8988T (cell line): ENCODE measurements at places on chromosomes 5 and 9.

DNA sequence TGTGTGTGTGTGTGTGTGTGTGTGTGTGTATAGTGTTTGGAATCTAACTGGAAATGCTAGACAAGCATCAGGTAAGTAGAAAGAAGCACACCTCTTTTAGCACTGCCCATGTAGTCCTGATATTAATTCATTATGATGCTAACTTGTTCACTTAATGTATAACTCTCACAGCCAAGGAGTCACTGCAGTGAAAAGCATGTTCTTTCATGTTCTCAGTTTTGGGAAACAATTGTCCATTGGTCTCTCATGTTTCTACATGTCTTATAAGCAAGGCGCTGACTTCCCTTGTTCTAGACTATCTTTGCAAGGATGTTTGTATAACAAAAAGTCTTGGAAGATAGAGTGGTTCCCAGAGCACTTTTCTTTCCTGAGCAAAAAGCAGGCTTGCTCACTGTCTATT, 148.8 kb upstream of the TNPO1 start:
- no peak for DNase-seq

GRCh38 chr5:57834829-57835608, 352.4 kb upstream of the ACTBL2 start:
- DNase-seq = no peak

GRCh38 chr9:16241231-16241630, 629.2 kb downstream of the BNC2 start:
- no peak for DNase-seq

DNA sequence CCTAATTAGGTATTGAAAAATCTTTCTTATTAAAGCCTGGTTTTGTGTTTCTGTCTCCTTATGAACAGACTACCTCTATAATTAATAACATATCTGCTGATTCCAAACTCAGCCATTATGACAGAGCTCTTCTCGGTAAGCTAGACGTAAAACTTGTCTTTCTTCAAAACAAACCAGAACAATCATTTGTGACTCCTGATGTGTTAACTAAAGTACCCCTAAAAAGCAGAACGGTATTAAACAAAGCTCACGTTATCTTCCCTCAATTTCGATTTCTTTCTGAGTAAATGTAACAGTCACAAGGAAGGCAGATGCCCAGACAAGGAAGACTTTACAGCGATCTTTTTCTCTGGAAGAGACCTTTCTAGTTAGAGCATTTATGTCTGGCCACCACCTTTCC, 1.8 kb downstream of the SEMA5A start:
- DNase-seq = no peak

DNA sequence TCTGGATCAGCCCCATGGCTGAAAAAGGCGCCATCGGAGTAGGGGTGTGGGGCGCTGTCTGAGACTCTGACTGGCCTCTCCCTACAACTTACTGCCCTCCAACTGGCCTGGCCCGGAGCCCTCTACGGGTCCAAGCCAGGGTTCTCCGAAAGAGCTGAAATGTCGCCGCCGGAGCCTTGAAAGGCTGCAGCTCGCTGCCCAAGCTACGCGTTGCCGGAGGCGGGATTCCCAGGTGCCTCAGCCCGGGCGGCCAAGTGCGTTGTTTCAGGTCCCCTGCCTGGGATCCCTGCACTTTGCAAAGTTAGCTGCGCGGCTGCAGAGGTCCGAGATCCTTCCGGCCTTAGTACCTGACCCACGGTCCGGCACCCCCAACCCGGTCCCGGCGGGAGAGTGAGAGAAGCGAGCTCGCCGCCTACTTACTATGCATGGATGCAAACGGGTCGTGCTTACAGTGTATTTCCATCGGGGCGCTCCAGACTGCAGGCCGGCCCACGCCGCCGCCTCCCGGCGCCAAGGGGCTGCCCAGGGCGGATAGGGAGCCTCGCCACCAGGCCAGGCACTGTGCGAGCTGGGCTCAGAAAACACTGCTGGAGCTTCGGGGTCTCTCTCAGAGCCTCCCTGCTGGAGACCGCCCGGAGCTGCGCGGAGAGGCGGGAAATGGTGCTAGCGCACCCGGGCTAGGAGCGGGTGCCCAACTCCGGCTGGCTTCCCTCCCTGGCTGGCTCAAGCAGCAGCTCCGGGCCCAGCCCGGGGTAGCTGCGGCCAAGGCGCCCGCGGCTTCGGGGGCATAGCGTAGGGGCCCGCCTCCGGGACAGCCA, 7.7 kb downstream of the PAX5 start:
- no peak for DNase-seq

GRCh38 chr9:35791297-35791921, at the start of gene NPR2:
NPR2 (plus strand) TSS chr9:35791591; CDS start chr9:35792409, 818 bp downstream.
- no peak for DNase-seq

- no peak for DNase-seq
Measured at GRCh38 chr5:173297813-173298212, 30.4 kb downstream of the STC2 start.

DNA sequence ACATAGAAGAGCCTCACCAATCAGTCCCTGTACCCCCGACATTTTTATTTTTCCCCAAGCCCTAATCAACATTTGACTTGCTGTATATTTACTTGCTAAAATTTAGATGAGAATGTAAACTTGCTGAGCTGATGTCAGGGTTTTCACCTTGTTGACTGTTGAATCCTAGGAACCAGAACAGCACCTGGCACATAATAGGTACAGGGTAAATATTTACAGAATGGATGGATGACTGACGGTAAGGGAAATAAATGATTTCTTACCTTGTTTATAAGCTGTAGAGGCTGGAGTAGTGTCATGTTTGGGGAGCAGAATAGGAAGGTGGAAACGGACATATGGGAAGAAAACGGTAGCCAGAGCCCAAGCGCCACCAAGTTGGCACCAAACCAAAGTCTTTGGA, 107.0 kb upstream of the NUDT12 start:
- DNase-seq = no peak

- DNase-seq = no peak
Measured at GRCh38 chr9:114604989-114605388, 6.1 kb upstream of the TMEM268 start.
